Fibroblast of skin of right quadriceps (primary cell): ENCODE measurements at places on chromosomes 7 and 10.

DNA sequence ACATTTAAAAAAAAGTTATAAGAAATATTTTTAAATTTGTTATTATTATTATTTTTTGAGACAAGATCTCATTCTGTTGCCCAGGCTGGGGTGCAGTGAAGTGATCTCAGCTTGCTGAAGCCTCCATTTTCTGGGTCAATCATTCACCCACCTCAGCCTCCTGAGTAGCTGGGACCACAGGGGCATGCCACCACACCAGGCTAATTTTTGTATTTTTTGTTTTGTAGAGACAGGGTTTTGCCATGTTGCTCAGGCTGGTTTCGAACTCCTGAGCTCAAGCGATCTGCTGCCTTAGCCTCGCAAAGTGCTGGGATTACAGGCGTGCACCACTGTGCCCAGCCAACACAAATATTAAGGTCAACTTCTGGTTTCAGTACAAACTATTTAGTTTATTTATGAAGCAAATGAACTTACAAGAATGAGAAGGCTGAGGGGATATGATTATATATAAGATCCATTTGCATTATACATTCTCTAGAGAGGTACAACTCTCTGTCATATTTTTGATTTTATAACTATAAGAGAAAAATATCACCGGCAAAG, 45.9 kb upstream of the FAM133B start:
- no peak for DNase-seq

GRCh38 chr7:134331393-134331792, 14.7 kb upstream of the SLC35B4 start:
- no peak for DNase-seq

GRCh38 chr7:14504134-14504533, 398.4 kb downstream of the DGKB start:
- no peak for DNase-seq

GRCh38 chr7:99840136-99840869, 12.5 kb downstream of the CYP3A43 start:
- DNase-seq, result no peak

DNA sequence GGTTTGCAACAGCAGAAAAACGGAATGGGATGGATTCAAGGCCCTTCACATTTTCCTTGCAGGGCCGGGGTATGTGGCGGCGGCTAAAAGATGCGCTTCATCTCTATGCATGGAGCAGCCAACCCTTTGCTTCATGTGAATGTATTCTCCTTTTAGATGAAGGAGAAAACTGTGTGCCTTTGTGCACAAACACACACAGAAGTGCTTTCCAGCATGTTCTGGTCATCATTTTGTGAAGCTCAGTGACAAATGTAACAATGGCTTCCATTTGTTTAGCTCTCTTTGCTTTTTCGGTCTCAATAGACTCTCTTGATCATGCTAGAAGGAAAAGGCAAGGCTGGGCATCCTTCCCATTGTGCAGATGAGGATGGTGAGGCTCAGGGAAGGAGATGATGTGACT, 161.7 kb upstream of the MKI67 start:
- DNase-seq, result no peak
